Activated CD4-positive, alpha-beta T cell treated with anti-CD3 and anti-CD28 coated beads for 4 hours (primary cell): ENCODE measurements at places on chromosomes 16 and 17.

DNA sequence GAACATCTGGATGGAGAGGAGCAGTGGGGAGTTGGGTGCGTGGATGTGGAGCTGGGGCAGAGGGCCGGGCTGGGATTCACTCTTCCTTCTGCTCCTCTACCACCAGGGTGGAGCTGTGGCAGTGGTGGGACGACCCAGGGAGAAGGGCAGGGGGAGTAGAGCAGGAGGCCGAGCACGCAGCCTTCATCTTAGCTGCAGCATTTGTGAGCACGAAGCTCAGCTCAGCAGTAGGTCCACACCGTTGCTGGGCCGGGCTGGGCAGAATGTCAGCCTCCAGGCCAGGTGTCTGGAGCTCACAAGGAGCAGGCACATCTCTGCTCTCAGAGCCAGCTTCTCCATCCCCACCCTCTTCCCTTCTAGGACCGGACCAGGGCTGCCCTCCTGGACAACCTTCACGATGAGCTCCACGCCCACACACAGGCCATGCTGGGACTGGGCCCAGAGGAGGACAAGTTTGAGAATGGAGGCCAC lies 55.7 kb downstream of the OR1D5 start:
- DNase-seq, result no peak

DNA sequence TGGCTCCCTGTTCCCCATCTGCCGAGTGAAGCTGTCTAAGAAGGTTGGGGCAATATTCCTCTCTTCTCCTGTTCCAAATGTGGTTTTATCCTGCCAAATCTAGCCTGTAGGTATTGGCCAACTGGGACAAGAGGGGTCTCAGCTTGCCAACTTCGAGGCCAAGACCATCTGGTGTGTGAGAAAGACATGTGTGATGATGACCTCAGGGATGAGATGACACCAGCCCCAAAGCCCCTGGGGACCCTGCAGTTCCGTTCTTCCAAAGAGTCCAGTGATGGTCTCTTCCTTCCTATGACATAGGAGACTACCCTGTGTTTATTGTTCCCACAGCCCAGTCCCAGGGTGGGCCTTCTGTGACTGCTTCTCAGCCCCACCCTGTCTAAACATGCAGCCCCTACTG lies 34.8 kb upstream of the ADAMTS18 start:
- no peak for DNase-seq

GRCh38 chr17:9406046-9406606 lies 169.5 kb downstream of the STX8 start:
- no peak for DNase-seq

DNA sequence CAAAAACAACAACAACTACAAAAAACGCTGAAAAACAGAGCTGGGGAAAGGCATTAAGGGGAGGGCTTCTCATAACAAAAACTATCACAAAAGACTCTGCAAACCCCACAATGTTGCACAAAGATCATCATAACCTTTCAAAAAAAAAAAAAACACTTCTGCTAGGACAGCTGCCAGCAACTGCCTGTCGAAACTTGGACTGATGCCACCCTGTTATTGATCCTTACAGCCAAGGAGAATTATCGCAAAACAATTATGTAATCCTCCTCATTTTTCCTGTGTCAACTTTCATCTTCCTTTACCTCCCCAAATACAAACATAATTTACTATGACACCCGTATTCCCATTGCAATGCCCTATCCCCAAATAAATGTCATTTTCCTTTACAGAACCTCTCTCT lies 9.3 kb downstream of the CCDC40 start:
- no peak for DNase-seq

DNA sequence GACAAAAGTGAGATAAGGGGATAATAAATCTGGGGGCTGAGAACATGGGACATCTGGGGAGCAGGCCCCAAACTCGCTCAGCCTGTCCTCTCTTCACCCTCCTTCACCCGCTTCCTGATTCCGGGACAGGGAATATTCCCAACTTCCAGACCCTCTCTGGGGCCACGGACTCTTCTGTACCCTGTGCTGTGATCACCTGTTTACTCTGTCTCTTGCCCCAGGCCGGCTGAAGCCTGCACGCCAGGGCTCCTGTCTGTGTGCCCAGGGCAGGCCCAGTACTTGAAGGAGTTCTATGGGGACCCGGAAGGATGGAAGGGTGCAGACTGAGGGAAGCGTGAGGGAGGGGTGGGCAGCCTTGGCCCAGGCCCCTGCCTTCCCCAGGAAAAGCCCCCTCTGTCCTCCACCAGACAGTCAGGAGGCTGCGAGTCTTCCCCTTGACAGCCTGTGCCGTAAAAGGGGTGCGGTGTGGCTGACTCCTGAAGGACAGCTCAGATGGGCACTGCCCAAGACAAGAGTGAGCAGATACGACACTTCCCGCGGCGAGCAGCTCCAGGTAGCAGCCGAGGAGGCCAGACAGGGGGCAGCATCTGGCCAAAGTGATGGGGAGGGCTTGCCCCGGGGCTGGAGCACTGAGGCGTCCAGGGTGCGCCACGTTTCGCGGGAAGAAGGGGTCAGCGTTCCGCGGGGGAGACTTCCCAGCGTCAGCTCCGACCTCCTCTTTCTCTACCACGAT lies 1.0 kb upstream of the CCNF start:
- no peak for DNase-seq

DNA sequence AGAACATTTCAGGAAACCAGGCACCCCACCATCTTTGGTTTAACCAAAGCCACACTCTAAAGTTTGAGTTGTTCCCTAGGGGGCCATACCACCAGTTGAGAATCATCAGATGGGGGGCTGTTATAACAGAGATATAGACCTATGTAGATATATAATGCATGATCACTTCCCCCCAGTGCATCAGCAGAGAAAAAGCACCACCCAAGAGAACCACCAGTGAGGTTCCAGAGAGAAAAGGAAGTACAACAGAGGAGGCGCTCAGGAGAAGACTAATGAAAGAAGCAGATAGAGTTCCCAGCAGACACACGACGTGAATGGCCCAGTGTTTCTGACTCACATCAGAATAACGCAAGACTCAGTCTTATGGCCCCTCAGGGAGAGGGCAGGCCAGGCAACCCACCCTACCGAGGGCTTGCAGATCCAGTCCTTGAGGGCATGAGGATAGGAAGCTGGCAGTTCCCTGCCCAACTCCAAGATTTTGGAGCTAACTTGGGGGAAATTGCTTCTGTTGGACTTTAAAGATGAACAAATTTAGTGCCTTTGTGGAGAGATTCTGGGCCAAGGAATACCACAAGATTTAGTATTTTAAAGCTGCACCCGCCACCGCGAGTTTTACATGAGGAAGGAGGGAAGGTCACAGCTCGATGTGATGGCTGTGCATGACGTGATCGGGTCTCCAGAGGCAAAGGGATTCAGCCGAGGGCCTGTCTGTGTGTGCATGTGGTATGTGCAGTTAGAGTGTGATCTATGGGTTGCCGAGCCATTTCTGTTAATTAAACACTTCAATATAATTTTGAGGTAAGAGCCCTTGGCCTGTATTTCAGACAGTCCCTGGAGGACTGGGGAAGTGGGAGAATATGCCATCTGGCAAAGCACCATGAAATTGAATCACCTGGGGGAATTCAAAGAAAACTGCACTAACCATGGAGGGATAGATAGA lies 53.1 kb downstream of the AIPL1 start:
- no peak for DNase-seq

DNA sequence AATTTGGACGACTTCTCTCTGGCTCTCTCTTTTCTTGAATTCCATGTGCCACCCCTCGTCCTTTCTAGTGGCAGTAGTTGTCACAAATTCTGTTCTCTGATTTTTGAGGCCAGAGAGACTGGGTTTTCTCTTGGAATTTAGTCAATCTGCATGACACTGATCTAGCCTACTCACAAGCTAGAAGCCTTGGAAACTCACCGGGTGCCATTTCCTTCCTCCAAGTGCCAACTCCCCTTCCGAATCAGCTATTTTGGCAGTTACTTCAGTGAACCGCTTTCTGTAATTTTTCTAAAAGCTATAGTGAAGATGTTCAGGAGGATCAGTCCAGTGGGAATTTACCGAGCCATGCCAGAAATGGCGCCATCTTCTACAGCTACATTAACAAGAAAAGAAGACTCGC lies 228.9 kb downstream of the PMP22 start:
- DNase-seq, result no peak

- DNase-seq, result no peak
Observed at GRCh38 chr16:2829501-2830354, at the start of gene ZG16B. ZG16B (plus strand) TSS chr16:2830303; CDS start chr16:2830442, 139 bp downstream.
